ENCODE measurements at places on chromosomes 12 and 14.

DNA sequence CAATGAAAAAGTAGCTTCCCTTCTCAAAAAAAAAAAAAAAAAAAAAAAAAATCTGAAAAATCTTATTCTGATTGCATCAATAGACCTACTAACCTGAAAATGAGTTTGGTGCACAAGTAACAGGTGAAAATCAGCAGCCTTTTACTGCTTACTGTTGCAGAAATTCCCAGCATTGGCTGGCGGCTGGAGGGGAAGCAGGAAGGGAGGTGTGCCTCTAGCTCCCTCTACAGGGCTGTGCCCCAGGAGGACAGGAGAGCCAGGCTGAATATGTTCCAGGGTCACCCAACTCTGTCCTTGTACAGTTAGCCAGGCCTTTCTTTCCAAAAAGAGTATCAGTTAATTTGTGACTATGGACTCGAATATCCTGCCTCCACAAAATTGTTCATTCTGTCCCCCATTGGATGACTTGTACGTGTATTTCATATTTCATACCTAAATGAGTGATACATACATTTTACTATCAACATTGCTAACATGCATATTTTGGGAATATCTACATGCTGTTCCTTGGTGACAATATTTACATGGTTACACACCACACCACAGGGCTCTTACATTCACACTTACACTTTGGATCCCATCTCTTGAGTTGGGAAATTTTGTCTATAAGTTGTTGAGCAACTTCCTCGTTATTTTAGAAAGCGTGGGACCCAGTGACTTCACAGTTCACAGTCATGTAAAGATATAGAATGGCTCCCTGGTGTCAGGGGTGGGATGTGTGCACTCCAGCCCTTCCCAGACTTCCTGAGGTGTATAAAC lies 124.8 kb downstream of the SAMD4A start:
- peak; percentile 90 for DNase-seq

GRCh38 chr12:34126805-34127204 lies 104.5 kb downstream of the ALG10 start:
- DNase-seq: no peak

DNA sequence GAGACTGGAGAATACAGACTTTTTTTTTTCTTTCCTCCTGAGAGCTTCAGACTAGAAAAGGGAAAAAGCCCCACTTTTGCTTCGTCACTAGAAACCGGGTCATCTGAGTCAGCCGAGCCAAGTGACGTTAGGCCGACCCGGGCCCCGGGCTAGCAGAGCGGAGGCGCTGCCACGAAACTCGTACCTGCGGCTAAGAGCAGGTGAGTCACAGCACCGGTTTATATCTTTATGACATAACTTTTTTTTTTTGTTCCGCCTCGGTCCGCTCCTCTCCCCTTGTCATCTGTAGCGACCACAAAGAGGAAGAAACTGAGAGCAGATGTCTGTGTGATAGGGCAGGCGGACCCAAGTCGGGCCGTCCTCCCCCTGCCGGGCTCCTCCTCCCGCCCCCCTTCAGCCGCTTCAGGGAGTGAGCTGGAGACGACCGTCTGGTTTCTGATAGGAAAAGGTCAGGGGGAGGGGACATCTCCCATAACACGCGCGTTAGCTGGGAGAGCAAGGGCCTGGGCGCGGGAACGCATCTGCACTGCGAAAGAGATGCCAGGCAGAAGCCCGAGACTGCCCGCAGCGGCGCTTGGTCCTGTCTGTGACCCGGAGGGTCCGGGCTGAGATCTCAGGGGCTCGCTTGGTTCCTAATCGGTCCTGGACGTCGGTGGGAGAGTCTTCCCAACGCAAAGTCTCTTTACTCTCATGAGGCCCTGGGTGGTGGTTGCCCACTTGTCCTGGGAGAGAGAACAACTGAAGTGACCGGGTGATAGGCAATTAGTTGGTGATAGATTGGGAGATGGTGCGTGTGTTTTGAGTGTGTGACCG lies 586 bp downstream of the TTC6 start:
- DNase-seq: peak; percentile 22

DNA sequence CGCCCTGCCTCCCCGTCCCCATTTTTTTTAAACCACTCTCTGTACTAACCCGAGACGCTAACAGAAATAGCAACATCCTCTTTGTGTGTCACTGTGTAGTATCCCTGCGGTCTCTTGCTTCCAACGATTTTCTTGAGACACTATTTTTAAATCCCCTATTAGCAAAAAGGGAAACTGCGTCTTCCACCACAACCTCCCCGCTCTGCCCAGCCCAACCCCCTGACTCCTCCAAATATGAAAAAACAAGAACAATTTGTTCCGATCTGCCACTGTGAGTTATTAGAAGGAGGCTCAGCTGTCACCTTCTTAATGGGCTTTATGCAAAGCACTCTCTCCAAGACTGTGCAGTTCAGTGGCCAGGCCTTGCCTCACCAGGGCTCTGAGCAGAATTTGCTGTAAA lies 76.3 kb downstream of the MAP1LC3B2 start:
- peak; percentile 30 for DNase-seq

GRCh38 chr12:3214526-3215365 lies 137.6 kb downstream of the TSPAN9 start:
- no peak for DNase-seq

GRCh38 chr12:32457251-32458025 lies 58.1 kb downstream of the FGD4 start:
- DNase-seq: no peak

DNA sequence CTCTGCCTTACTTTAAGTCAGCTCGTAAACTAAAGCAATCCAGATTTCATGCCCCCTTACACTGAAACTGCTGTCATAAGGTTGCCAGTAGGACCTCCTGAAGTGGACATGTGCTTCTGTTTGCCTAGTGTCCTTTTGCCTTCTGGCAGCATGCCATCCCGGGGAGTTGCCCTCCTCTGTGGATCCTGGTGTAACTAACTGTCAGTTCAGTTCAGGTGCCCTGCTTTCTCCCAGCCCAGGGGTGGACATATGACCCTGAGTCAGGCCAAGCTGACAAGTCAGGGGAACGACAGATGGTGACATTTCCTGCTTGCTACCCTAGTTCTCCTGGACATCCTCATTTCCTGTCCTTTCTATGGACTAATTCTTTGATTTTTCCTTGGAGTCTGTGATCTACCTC lies 25.6 kb downstream of the AKAP6 start:
- DNase-seq: no peak

- no peak for DNase-seq
Observed at GRCh38 chr14:99316281-99317163, 44.5 kb upstream of the BCL11B start.

GRCh38 chr12:109711596-109712461 lies 1.8 kb upstream of the FAM222A start:
- no peak for DNase-seq

All from inflammatory macrophage treated with lipopolysaccharide for 4 hours (primary cell).